ENCODE measurements at places on chromosomes 7 and 10. TPM values are rescaled to one million over a fixed set of nuclear protein-coding genes. Genes with fewer than 3 reads are reported as not detected.
A peak's percentile ranks its signal among the peaks of the same experiment; 100 is the strongest.

- no peak overlapping the region for H3K4me3 ChIP-seq
- no peak for DNase-seq
- H3K27me3 ChIP-seq: no peaks in the 10 kb centered on the region
- H3K4me1 ChIP-seq: peaks cover 2% of the 10 kb centered on the region
- H3K27ac ChIP-seq: no peak overlapping the region
These were observed 124.9 kb downstream of the SND1 start for GRCh38 chr7:127776776-127777386.

- H3K27ac ChIP-seq: no peak overlapping the region
- no peak for DNase-seq
- H3K4me1 ChIP-seq: no peaks in the 10 kb centered on the region
- no peaks in the 10 kb centered on the region for H3K36me3 ChIP-seq
These were observed 349 bp upstream of the ERVW-1 start for GRCh38 chr7:92478095-92478494.

SLC35G1 gene
- polyA plus RNA-seq: 6.4 TPM

DNA sequence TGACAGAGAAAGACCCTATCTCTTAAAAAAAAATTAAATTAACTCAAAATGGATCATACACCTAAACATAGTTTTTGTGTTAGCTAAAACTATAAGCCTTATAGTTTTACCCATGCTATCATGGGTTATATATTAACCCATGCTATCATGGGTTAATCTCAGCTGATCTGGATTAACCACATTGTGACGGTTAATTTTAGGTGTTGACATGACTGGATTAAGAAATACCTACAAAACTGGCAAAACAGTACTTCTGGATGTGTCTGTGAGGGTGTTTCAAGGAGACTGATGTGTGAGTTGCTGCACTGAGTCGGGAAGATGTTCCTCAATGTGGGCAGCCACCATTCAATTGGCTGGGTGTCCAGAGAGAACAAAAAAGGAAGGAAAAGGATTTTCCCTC is 44.3 kb upstream of the FXYD4 start:
- H3K27ac ChIP-seq: no peak overlapping the region
- no peaks in the 10 kb centered on the region for H3K36me3 ChIP-seq
- no peak for DNase-seq
- H3K4me1 ChIP-seq: 0 out of 2 replicates have a peak, but pooled peaks cover 6% of the 10 kb centered on the region

HTR7 gene
- polyA plus RNA-seq: 11.5 TPM

GRCh38 chr10:32149252-32149955 is 93.2 kb upstream of the KIF5B start:
- no peak for DNase-seq
- H3K36me3 ChIP-seq: no peaks in the 10 kb centered on the region
- no peak overlapping the region for H3K4me3 ChIP-seq
- H3K4me1 ChIP-seq: no peaks in the 10 kb centered on the region
- no peak overlapping the region for H3K27ac ChIP-seq

DNA sequence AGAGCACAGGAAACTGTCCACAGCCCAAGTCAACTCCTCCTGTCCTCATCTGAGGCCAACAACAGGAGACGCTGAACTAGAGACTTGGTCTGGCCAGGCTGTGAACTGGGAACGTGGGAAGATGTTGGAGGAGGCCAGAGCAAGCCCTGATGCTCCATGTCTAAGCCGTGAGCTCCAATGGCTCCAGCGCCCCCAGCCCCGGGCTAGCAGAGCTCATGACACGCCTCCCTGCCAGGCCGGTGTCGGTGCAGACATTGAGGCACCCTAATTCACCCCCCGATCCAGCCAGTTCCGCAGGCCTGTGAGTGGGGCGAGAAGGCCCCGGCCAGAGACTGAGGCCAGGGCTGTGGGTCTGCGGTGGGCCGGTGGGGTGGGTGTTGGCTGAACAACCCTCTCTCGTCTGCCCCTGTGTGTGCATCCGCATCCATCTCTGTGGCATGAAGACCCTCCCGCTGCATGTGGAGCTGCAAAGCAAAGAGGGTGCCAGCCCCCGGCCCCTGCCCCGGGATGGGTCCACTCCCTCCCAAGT is 109.3 kb upstream of the MACROH2A2 start:
- no peak overlapping the region for H3K4me3 ChIP-seq
- DNase-seq: no peak
- H3K27me3 ChIP-seq: no peaks in the 10 kb centered on the region
- H3K36me3 ChIP-seq: no peaks in the 10 kb centered on the region
- no peaks in the 10 kb centered on the region for H3K4me1 ChIP-seq
- no peak overlapping the region for H3K27ac ChIP-seq

DNA sequence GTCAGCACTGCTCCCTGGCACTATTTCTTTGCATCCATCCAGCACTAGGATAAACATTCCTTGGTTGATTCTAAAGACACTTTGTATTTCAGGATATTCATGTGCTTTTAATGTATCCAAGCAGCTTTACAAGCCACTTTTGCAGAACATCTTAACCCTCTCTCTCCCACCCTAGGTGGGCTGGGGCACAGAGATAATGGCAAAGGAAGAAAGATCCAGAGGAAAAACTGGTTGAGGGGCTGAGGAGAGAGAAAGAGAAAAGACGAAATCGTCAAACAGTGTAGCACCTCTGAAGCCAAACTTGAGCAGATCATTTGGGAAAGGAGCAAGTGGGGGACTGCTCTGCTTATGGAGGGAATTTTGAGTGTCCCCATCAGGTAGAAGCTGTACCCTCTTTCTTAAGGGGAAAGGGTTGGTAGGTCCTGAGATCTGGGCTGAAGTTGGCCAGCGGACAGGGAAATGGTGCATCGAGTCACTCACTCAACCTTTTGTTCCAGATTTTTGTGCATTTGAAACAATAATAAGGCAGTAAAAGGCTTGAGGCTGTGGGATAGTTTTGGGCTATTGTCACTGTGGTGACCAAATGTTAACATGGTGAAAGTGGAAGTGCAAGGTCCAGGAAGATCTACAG is 4.2 kb upstream of the HOXA13 start:
- H3K4me1 ChIP-seq: peaks cover 5% of the 10 kb centered on the region
- peak; percentile 42 for DNase-seq
- H3K36me3 ChIP-seq: no peaks in the 10 kb centered on the region
- H3K27me3 ChIP-seq: peaks cover 100% of the 10 kb centered on the region
- no peak overlapping the region for H3K4me3 ChIP-seq
- H3K27ac ChIP-seq: no peak overlapping the region

GRCh38 chr10:58543141-58543540 is 30.5 kb downstream of the BICC1 start:
- H3K27me3 ChIP-seq: no peaks in the 10 kb centered on the region
- H3K4me1 ChIP-seq: no peaks in the 10 kb centered on the region
- H3K36me3 ChIP-seq: no peaks in the 10 kb centered on the region
- no peak overlapping the region for H3K27ac ChIP-seq
- H3K4me3 ChIP-seq: no peak overlapping the region
- no peak for DNase-seq

DNA sequence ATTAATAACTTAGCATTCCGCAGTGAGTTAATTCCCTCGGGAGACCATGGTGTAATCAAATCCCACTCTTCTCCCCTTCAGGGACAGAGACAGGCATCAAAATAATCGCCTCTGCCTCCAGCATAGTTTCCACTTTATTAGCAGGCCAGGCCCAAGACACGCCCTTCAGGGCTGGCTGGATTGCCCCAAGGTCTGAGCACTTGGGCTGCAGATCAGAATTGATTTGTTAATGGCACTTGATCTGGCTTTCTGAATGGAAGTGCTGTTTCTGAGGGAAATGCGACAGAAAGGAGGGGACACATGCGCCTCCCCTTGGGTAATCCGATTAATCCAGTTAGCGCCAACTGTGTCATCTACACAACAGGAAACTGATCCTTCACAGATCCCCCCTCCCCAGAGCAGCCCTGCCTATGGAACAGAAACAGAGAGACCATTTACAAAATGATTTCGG is 15.6 kb downstream of the CHAT start:
- H3K36me3 ChIP-seq: no peaks in the 10 kb centered on the region
- peaks cover 2% of the 10 kb centered on the region for H3K27me3 ChIP-seq
- H3K27ac ChIP-seq: no peak overlapping the region
- H3K4me3 ChIP-seq: no peak overlapping the region
- DNase-seq: no peak

DNA sequence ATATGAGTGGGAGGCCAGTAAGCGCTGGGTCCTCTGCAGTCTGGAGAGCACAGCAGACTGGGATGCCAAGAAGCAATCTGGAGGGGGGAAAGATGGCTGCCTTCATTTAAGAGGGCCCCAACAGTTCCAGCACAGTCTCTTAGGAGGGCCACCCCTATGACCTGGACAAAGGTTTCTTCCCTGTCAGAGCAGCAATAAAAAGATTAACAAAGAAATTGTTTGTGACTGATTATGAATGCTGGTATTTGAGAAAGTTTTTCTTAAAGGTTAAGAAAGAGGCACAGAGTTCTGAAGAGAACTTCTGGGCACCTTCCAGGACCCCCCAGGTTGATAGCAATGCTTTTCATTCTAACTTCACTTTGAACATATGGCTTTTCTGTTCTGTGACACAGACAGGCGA is 52.3 kb downstream of the CYP26A1 start:
- no peak overlapping the region for H3K4me3 ChIP-seq
- no peak for DNase-seq
- no peaks in the 10 kb centered on the region for H3K4me1 ChIP-seq
- H3K27ac ChIP-seq: no peak overlapping the region
- no peaks in the 10 kb centered on the region for H3K36me3 ChIP-seq
- H3K27me3 ChIP-seq: no peaks in the 10 kb centered on the region

- no peak for DNase-seq
- H3K36me3 ChIP-seq: no peaks in the 10 kb centered on the region
- no peaks in the 10 kb centered on the region for H3K27me3 ChIP-seq
- no peaks in the 10 kb centered on the region for H3K4me1 ChIP-seq
These were observed 32.0 kb downstream of the NPVF start for GRCh38 chr7:25196132-25196896.

- H3K4me3 ChIP-seq: no peak overlapping the region
- no peak overlapping the region for H3K27ac ChIP-seq
- H3K4me1 ChIP-seq: no peaks in the 10 kb centered on the region
- H3K36me3 ChIP-seq: no peaks in the 10 kb centered on the region
- no peaks in the 10 kb centered on the region for H3K27me3 ChIP-seq
These were observed 127.9 kb upstream of the SEM1 start for GRCh38 chr7:96837593-96837992.

BHLHA15 gene
- polyA plus RNA-seq: 1.1 TPM

CHAT gene
- polyA plus RNA-seq: not detected

UCN3 gene
- not detected for polyA plus RNA-seq

PWWP2B gene
- polyA plus RNA-seq: 9.4 TPM

AKR1C4 gene
- not detected for polyA plus RNA-seq

CYP3A7 gene
- polyA plus RNA-seq: not detected

- H3K27me3 ChIP-seq: no peaks in the 10 kb centered on the region
- H3K36me3 ChIP-seq: no peaks in the 10 kb centered on the region
- DNase-seq: no peak
These were observed 44.7 kb downstream of the IMMP2L start for GRCh38 chr7:111517549-111517951.

All from H1 (cell line).